Bronchial epithelial cell (primary cell): ENCODE measurements at places on chromosomes 16 and 17. TPM values are rescaled to one million over a fixed set of nuclear protein-coding genes. Genes with fewer than 3 reads are reported as not detected.

The CUEDC1 gene
- 3.4 and 6.9 TPM in 2 replicates for total RNA-seq

The PRSS33 gene
- total RNA-seq: not detected in 2 replicates

The ST6GALNAC1 gene
- 5.0 and 10.8 TPM in 2 replicates for total RNA-seq

The KRT27 gene
- total RNA-seq: not detected in 2 replicates

The ITGB4 gene
- total RNA-seq: 297 and 565 TPM in 2 replicates

The BAIAP2 gene
- total RNA-seq: 48.7 and 60.3 TPM in 2 replicates

The OTOP3 gene
- total RNA-seq: under 0.01 and 0.26 TPM in 2 replicates

The NDRG4 gene
- total RNA-seq: 2.6 and 2.8 TPM in 2 replicates

The TPSD1 gene
- not detected in 2 replicates for total RNA-seq

The TNFRSF13B gene
- not detected in 2 replicates for total RNA-seq

The SDK2 gene
- total RNA-seq: 2.1 and 5.5 TPM in 2 replicates

The TBC1D3 gene
- total RNA-seq: not detected in 2 replicates

The HCRT gene
- total RNA-seq: not detected in 2 replicates
